ENCODE measurements at places on chromosomes 3 and 15. TPM values are rescaled to one million over a fixed set of nuclear protein-coding genes. Genes with fewer than 3 reads are reported as not detected.

GRCh38 chr3:158976966-158977365 lies 175.1 kb downstream of the MFSD1 start:
- DNase-seq, result no peak
- no peak overlapping the region for H3K27ac ChIP-seq
- no peak overlapping the region for H3K4me3 ChIP-seq
- H3K27me3 ChIP-seq, result no peaks in the 10 kb centered on the region
- H3K4me1 ChIP-seq, result no peaks in the 10 kb centered on the region
- no peaks in the 10 kb centered on the region for H3K36me3 ChIP-seq

GRCh38 chr15:70054884-70055387 lies 42.8 kb downstream of the TLE3 start:
- peaks cover 69% of the 10 kb centered on the region for H3K36me3 ChIP-seq
- H3K27ac ChIP-seq, result no peak overlapping the region
- no peaks in the 10 kb centered on the region for H3K4me1 ChIP-seq
- DNase-seq, result no peak
- no peaks in the 10 kb centered on the region for H3K27me3 ChIP-seq
- H3K4me3 ChIP-seq, result no peak overlapping the region

Gene SERPINI2
- total RNA-seq, result 5.2 TPM

DNA sequence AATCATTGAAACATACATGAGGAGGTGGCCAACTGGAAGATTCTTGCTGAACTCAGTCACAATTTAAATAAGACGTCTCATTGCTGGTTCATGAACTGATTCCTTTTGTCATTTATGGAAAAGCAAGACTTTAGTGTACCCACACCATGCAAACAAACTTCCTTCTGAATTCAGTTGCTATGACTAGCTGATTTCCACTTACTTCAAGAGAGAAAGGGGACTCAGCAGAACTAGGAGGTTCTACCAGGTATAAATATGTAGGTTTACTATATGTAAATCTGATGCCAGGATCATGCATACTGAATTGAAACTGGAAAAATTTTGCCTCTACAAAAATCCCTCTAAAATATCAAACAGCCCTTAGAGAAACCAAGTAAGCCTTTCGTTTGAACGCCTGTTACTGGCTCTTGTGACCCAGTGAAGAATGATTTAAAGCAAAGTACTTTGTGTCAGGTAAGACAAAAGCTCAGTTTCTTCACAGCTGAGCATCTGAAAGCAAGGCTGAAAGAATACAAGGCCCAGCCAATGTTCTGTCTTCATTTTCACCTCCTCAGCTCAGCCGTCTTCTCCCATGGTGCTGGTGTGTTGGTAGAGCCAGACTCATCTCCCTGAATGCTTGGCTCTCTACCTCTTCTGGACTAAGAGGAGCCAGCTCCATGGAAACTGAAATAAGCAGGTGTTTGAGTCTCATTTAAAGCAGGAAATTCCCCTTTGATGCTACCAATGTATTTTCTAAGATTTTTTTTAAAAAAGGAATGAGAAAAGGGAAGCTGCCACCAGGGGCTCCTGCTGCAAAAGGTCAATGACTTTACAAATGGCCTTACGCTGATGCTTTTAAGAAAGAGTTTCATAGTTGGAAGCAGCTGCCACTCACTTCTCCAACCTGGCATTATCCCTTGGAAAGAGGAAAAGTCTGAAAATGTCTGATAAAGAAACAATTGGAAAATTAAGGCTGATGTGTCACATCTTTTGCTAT lies 301.6 kb downstream of the EFHB start:
- no peak for DNase-seq
- H3K27ac ChIP-seq, result no peak overlapping the region
- H3K4me1 ChIP-seq, result no peaks in the 10 kb centered on the region
- no peaks in the 10 kb centered on the region for H3K27me3 ChIP-seq
- no peaks in the 10 kb centered on the region for H3K36me3 ChIP-seq
- H3K4me3 ChIP-seq, result no peak overlapping the region

GRCh38 chr3:179599531-179599930 lies 4.9 kb downstream of the MRPL47 start:
- no peak for DNase-seq
- H3K4me3 ChIP-seq, result no peak overlapping the region
- peaks cover 4% of the 10 kb centered on the region for H3K4me1 ChIP-seq

GRCh38 chr3:171044835-171045793 lies 18.6 kb upstream of the SLC2A2 start:
- no peaks in the 10 kb centered on the region for H3K36me3 ChIP-seq
- H3K27me3 ChIP-seq, result peaks cover 23% of the 10 kb centered on the region
- H3K27ac ChIP-seq, result no peak overlapping the region

Gene RPUSD3
- 34.9 TPM for total RNA-seq

- no peak overlapping the region for H3K27ac ChIP-seq
- no peak overlapping the region for H3K4me3 ChIP-seq
- no peak for DNase-seq
- H3K36me3 ChIP-seq, result no peaks in the 10 kb centered on the region
- no peaks in the 10 kb centered on the region for H3K27me3 ChIP-seq
Measured at GRCh38 chr15:58561321-58561720, 129.5 kb downstream of the LIPC start.

Gene MGLL
- 182 TPM for total RNA-seq

DNA sequence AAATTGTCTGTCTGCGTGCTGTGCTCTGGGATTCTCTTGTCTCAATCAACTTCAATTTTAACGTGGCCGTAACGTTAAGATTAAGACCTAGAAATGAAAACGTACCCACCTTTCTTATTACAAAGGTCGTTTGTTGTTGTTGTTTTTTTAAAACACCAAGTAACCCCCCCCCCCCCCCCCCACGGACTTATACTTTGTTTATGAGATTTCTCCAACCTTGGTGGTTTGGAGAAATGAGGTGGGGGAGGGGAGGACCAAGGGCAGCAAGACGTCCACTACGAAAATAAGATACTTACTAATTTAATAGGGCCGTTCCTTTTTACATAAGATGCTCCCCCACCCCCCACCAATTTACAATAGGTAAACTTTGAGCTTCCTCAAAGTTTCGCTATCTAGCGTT lies 244.4 kb upstream of the TOPAZ1 start:
- no peak overlapping the region for H3K4me3 ChIP-seq
- H3K27me3 ChIP-seq, result no peaks in the 10 kb centered on the region
- H3K36me3 ChIP-seq, result no peaks in the 10 kb centered on the region
- DNase-seq, result no peak
- H3K4me1 ChIP-seq, result peaks cover 42% of the 10 kb centered on the region

- no peaks in the 10 kb centered on the region for H3K36me3 ChIP-seq
- H3K27ac ChIP-seq, result peak overlapping the region; percentile 17
- no peak for DNase-seq
- no peaks in the 10 kb centered on the region for H3K27me3 ChIP-seq
- no peak overlapping the region for H3K4me3 ChIP-seq
Measured at GRCh38 chr3:59407425-59407824, 357.6 kb upstream of the CFAP20DC start.

GRCh38 chr3:35380196-35380595 lies 259.1 kb upstream of the ARPP21 start:
- H3K4me3 ChIP-seq, result no peak overlapping the region
- H3K27ac ChIP-seq, result no peak overlapping the region
- no peaks in the 10 kb centered on the region for H3K27me3 ChIP-seq
- no peaks in the 10 kb centered on the region for H3K4me1 ChIP-seq
- H3K36me3 ChIP-seq, result no peaks in the 10 kb centered on the region
- DNase-seq, result no peak

Gene CRABP1
- total RNA-seq, result not detected

Gene RAB8B
- 88.9 TPM for total RNA-seq

DNA sequence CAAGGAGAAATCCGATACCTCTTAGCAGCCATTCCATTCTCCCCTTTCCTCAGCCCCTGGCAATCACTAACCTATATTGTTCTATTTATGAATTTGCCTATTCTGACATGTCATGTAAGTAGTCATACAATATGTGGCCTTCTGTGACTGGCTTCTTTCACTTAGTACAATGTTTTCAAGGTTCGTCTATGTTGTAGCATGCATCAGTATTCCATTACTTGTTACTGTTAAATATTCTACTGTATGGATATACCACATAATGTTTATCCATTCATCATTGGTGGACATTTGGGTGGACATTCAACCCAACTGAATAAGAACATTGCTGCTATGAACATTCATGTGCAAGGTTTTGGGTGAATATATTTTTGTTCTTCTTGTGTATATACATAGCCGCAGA lies 23.4 kb downstream of the ADAMTS9 start:
- H3K4me1 ChIP-seq, result peaks cover 4% of the 10 kb centered on the region
- no peak overlapping the region for H3K27ac ChIP-seq
- H3K36me3 ChIP-seq, result peaks cover 2% of the 10 kb centered on the region
- no peaks in the 10 kb centered on the region for H3K27me3 ChIP-seq
- no peak overlapping the region for H3K4me3 ChIP-seq

Gene PODXL2
- total RNA-seq, result 7.3 TPM

- DNase-seq, result peak; percentile 92
- H3K36me3 ChIP-seq, result no peaks in the 10 kb centered on the region
- H3K27me3 ChIP-seq, result no peaks in the 10 kb centered on the region
- no peak overlapping the region for H3K27ac ChIP-seq
Measured at GRCh38 chr15:91408476-91409076, 308.5 kb downstream of the SV2B start.

GRCh38 chr3:171776839-171777583 lies 33.3 kb downstream of the PLD1 start:
- peaks cover 5% of the 10 kb centered on the region for H3K4me1 ChIP-seq
- no peaks in the 10 kb centered on the region for H3K27me3 ChIP-seq
- H3K36me3 ChIP-seq, result no peaks in the 10 kb centered on the region

DNA sequence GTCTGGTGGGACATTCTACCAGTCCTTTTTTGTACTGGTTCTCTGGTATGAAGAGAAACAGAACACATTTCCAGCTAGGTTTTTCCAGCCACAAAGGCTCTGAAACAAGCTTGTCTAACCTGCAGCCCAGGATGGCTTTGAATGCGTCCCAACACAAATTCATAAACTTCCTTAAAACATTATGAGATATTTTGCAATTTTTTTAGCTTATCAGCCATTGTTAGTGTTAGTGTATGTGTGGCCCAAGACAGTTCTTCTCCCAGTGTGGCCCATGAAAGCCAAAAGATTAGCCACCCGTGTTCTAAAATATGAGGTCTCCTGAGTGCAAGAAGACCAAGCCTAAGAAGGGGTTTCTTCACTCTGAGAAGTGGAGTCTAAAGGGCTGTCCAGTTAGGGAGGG lies 18.4 kb upstream of the TIMP4 start:
- no peaks in the 10 kb centered on the region for H3K27me3 ChIP-seq
- no peak overlapping the region for H3K4me3 ChIP-seq
- no peaks in the 10 kb centered on the region for H3K36me3 ChIP-seq
- peaks cover 9% of the 10 kb centered on the region for H3K4me1 ChIP-seq
- H3K27ac ChIP-seq, result no peak overlapping the region
- DNase-seq, result no peak

DNA sequence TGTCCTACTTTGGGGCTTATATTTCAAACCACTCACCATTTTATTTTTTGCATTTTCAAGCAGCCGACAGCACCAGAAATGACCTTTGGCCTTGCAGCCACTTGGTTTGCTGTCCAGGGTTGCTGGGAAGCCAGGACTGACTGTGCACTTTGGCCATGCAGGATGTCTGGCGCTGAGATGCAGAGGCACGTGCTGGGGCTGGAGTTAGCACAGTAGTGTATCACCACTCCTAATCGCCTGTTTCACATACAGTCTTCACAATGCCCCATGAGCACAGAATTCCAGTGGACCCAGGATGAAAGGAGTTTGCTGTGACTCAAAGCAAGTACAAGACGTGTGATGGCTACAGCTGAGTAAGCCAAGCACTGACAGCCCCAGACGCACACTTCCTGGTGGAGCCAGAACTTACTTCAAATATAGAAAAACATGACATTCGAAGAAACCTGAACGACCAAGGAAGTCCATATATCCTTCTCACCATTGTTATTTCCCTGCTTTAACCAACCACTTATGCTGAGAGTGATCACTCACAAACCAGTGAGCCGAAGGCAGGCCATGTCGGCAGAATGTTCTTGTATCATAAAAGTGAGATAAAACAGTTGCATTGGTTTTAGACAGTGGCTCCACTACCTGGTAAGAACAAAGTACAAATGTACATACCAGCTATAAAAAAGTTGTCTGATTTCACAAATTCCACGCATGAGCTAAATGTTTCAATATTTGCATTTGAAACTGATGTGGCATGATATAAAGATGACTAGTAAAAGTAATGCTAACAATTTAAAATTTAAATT lies 16.0 kb downstream of the OCA2 start:
- H3K4me1 ChIP-seq, result no peaks in the 10 kb centered on the region
- H3K36me3 ChIP-seq, result peaks cover 2% of the 10 kb centered on the region
- no peak overlapping the region for H3K4me3 ChIP-seq
- DNase-seq, result no peak
- no peaks in the 10 kb centered on the region for H3K27me3 ChIP-seq

Gene EMC7
- total RNA-seq, result 67.5 TPM

DNA sequence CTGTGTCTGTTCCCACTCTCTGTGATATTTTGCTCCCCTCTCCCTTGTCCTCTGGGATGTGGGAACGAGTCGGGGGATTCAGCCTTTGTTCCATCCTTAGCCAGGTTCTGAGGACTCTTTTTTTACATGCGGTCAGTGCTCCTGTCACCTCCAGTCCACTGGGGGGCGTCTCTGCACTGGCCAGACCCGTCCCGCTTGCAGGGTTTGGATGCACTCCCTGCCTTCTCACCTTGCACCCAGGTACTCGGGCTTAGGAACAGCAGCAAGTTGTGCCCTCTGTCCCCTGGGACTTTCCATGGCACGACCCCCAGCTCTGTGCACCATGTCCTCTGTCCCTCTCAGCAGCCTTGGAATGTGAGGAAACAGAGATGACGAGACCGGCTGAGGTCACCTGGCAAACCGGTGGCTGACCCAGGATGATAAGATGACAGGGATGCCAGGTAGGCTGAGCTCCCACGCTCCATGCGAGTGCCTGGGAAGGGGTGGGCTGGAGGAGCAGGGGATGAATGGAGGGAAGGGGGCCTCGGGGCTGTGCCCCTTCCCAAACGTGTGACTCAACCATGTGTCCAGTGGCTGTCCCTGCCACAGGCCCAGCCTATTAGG lies 27.3 kb upstream of the FGD5 start:
- peak; percentile 70 for DNase-seq
- H3K4me3 ChIP-seq, result no peak overlapping the region
- H3K4me1 ChIP-seq, result no peaks in the 10 kb centered on the region

Data from lung (tissue), 17 donors.